ENCODE measurements at places on chromosomes 2 and 18.
A peak's percentile ranks its signal among the peaks of the same experiment; 100 is the strongest.

GRCh38 chr2:129877289-129877741, 102.2 kb upstream of the RAB6C start:
- peak; percentile 80 for DNase-seq

DNA sequence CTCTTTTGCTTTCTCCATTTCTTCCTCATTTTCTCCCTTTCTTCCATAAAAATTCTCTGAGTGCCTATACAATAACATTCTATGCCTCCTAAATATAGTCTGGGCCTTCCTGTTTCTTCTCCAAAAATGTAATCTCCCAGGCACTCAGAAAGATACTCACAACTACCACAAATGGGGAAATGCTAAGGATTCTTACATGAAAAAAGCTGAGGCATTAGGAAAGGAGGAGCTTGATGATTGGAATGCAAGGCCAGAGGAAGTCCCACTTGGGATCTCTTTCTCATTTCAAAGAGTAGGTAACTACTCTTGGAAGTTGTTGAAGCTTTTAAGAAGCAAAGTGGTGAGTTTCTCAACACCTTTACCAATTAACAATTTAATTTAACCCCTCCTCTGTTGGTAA, 3.4 kb downstream of the VSNL1 start:
- DNase-seq: no peak

GRCh38 chr2:20172273-20173055, 52.5 kb downstream of the SDC1 start:
- DNase-seq: no peak

DNA sequence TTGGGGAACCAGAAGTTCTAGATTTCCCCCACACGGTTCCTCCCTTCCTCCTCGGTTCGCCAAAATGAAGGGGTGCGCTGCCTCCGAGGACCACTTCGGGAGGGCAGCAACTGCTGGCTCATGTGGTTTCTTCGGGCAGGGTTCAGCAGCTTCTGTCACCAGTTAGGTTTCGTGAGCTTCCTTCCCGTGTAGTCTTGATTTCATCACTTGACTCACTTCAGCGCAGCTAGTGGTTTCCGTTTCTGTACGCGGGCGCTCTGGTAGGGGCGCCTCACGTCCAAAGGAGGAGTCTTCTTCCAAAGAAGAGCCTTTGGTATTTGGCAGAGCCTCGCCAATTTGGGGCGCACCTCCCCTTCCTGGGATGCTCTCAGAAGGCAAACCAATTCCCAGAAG, 485 bp upstream of the GALNT3 start:
- no peak for DNase-seq

DNA sequence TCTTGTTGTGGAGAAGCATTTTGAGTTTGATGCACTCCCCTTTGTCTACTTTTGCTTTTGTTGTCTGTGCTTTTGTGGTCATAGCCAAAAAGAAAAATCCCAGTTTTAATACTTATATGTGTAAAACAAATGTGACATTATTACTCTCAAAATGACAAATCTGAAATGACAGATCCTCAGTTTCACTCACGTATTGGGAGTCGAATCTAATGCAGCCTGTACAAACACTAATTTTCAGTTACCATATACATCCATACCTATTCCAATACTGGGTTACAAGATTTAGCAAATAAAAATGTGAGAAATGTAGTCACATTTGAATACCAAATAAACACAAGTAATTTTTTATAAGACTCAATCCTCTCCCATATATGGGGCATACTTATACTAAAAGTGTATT, 148.2 kb upstream of the ZNF516 start:
- no peak for DNase-seq

DNA sequence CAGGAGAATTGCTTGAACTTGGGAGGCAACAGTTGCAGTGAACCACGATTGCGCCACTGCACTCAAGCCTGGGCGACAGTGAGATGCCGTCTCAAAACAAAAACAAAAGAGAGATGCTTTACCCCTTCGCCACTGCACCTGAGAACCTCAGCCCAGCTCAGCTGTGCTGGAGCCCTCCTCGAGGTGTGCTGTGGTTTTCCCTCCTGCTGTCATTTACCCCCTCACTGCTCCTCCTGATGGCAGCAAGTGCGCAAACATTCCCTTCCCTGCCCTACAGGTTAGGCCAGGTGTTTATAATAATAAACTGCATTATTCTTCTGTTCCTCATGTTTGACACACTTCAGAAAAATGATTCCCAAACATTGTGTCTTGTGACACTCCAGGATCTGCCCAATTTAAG, 8.4 kb downstream of the FBXO36 start:
- DNase-seq: no peak

- DNase-seq: no peak
Observed at GRCh38 chr2:173741759-173742158, 223.4 kb downstream of the SP3 start.

DNA sequence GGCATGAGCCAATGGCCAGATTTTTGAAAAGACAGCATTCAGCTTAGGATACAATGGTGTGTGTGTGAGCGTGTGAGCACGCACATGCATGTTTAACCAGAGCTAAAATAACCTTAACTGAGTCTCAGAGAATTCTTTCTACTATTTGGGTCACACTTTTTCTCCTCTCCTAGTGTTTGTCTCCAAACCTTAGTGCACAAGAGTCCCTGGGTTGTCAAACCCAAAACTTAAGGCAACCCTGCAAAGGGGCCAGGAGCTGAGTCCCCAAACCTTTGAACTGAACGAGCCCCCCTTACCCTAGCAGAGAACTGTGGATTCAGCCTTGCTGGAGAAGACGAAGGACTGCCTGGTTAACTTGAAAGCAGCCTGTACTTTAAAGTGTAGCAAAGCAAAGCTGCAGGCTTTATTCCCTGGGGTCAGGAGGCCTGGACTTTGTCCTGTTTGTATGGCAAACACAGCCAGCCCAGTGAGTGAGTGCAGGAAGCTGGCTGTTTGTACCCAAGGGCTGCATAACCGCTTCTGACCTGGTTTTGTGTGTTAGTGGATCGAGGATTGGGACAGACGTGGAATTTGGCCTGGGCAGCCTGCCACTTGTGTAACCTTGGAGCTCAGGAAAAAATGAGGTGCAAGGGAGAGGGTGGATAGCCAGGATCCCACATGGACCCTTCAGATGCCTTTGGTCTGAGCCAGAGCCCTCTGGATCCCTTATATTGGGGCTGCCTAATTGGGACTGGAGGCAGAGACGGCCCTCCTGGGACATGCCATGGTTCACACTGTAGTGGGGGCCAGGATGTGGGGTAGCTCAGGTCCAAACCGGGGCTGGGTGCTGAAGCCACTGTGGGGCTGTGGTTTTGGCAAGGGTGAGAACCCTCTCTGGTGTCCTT, 6.4 kb upstream of the PSMD1 start:
- DNase-seq: no peak

DNA sequence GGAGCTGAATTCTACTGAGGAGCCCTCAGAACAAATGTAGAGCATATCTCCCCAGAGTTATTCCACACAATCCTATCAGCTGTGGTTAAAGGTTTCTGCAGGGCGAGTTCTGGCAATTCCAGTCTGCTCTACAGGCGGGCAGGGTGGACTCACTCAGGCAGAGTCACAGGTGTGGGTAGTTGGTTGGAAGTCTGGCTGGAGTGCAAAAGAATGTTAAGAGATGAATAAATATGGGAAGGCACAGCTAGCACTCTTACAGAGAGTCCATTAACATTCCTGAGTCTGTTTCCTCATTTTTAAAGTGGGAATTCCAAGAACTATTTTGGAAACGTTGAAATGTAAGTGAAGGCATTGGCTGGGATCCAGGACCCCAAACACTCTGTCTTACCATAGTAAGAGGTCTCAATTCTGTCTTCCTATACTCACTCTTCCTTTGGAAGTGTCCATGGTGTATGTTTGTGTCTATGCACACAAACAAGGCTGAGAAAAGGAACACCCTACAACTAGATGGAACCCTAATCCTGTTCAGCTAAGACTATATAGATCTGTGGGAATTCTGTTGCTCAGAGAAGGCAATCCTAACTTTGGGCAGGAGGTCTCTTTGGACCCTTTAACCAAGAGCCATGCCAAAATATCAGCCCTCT, 63.3 kb upstream of the AQP4 start:
- no peak for DNase-seq

- DNase-seq: no peak
Observed at GRCh38 chr2:36356298-36356989, 866 bp downstream of the CRIM1 start.

DNA sequence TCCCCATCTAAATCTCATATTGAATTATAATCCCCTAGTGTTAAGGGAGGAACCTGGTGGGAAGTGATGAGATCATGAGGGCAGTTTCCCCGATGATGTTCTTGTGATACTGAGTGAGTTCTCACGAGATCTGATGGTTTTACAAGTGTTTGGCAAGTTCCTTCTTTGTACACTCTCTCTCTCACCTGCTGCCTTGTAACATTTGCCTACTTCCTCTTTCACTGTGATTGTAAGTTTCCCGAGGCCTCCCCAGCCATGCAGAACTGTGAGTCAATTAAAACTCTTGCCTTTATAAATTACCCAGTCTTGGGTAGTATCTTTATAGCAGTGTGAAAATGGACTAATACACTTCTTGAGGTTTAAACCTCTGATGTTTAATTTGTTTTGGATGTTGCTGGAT, 177.5 kb downstream of the CD8B2 start:
- DNase-seq: no peak

DNA sequence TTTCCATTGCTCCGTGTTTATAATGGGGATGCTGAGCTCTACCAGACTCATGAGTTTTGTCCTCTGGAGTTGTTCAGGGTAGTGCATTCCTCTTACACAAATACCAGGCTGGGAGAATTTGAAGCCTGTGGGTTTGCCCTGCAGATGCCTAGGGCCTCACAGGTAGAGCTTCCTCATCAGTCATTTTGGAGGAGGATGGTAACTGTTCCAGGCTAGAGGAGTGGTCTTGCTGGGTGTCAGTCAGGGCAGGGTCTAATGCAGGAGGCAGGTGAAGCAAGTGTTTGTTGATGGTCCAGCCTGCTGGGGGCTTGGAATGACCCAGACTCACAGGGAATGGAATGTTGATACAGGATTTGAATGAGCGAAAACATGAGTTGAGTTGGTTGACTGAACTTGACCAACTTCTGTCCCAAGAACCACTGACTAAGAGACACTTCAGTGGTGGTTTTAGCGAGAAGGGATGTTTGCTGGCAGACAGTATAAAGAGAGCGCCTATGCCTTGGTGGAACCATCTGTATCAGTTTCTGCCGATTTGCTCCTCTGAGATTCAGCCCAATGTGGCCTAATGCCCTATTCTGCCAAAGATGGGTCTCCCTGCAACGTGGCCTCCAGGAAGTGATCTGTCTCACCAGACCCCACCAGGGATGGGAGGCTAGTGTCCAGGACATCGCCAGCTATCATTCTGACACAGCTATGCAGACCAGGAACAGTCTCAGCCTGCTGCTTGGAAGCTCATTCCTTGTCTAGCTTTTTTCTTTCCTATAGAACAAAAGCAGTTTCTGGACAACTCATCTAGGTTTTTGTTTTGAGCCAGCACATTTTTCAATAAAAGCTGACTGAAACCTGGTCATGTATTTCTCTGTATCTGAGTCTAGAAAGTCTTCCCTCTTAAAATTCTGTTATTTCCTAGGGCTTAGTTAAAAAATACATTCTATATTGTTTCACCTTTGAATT, 9.3 kb downstream of the IL1R2 start:
- no peak for DNase-seq

DNA sequence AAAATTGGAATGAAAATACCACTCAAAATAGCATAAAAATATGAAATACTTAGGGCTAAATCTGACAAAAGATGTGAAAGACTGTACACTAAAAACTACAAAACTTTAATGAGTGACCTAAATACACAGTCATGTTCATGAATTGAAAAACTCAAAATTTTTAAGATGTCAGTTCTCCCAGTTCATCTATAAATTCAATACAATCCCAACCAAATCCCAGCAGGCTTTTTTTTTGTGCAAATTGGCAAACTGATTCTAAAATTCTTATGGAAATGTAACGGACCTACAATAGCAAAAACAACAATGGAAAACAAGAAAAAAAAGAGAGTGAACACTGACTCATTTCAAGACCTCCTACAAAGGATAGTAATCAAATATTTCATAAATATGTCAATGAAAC, 4.4 kb upstream of the USP40 start:
- DNase-seq: no peak

GRCh38 chr18:58042826-58043490, 1.1 kb upstream of the NEDD4L start:
- no peak for DNase-seq

- no peak for DNase-seq
Observed at GRCh38 chr2:96233880-96234316, 25.3 kb upstream of the STARD7 start.

DNA sequence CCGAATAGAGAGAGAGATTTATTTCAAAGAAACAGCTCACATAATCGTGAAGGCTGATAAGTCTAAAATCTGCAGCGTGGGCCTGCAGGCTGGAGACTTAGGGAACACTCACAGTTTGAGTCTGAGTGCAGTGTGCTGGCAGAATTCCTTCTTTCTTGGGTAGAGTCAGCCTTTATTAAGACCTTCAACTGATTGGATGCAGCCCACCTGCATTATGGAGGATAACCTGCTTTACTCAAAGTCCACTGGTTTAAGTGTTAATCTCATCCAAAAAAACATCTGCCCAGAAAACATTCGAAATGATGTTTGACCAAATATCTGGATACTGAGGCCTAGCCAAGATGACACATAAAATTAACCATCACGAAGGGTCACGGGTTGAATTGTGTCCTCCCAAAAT, 16.3 kb downstream of the PROC start:
- no peak for DNase-seq

- DNase-seq: peak; percentile 47
Observed at GRCh38 chr2:41933585-41934320, 114.1 kb upstream of the PKDCC start.

- no peak for DNase-seq
Observed at GRCh38 chr2:175166216-175166824, 1.7 kb downstream of the ATF2 start.

GRCh38 chr2:168751104-168751740, 51.2 kb upstream of the NOSTRIN start:
- no peak for DNase-seq

DNA sequence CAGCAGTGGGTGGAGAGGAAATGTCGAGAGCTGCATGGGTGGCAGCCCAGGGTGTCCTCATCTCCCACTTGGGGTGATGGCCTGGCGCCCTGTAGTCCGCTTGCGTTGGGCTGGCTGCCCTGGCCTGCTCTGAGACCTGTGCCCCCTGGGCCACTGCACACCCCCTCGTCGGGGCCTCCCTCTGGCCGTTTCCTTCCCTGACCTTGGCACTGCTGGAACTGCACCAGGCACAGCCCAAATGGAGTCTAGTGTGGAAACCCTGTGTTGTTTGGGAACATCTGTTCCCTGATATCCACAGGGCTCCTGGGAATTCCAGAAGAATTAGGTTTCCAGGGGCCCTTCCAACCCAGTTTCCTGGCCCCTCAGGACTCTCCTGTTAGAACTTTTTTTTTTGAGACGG, 13.9 kb downstream of the EFHD1 start:
- no peak for DNase-seq

DNA sequence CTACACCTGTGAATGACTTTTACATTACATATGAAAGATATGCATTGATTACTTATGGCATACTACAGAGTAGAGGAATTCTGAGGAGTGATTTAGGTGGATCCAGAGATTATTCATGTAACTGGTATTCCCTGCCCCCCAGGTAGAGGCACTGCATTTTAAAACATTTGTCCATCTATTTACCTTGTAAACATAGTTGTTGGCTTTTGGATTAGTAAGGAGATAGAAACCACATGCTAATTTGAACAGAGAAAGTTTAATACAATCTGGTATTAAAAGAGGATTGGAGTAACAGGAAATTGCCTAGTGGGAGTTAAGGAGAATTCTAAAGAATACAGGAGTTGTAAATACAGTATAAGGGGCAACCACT, 15.9 kb downstream of the GALNT3 start:
- DNase-seq: no peak

- DNase-seq: no peak
Observed at GRCh38 chr18:76328140-76328539, 166.9 kb downstream of the ZNF516 start.

- DNase-seq: peak; percentile 29
Observed at GRCh38 chr18:37778417-37779165, 213.0 kb upstream of the CELF4 start.
